Suppressor macrophage (primary cell): ENCODE measurements at places on chromosomes 4 and X.
A peak's percentile ranks its signal among the peaks of the same experiment; 100 is the strongest.

DNA sequence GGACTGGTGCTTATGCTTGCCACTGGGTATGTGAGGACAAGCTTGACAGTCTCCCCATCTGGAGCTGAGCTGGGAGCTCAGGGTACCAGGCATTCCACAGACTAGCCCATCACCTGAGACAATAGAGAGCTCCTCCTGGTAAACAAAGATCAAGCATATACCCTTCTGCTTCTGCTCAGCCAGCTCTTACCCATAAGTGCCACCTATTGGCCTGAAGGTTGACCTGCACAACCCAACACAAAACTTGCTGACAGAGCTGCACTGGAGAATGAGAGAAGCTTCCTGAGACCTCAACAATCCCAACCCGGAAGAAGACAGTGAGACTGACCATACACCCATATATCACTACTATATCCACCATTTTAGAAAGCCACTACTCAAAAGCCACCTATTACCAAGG lies 1049.2 kb upstream of the INTU start:
- no peak for DNase-seq

DNA sequence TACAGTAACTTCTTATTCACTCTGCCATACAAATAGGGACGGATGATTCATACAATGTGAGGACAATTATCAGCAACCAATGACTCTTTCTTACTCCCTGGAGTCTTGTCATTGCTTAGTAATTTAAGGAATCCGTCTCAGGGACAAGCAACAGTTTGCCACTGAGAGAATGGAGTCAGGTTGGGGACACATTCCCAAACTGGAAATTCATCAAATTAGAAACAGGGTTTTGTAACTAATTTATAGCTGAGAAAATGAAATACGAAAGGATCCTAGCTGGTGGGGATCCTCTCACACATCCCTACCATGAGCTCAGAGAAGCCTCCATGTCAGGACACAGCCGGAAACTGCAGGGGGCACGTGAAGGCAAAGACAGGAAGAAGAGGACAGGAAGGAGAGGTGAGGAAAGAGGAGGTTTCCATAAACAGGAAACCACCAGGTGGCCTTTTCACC lies 50.4 kb upstream of the KDR start:
- DNase-seq, result no peak

DNA sequence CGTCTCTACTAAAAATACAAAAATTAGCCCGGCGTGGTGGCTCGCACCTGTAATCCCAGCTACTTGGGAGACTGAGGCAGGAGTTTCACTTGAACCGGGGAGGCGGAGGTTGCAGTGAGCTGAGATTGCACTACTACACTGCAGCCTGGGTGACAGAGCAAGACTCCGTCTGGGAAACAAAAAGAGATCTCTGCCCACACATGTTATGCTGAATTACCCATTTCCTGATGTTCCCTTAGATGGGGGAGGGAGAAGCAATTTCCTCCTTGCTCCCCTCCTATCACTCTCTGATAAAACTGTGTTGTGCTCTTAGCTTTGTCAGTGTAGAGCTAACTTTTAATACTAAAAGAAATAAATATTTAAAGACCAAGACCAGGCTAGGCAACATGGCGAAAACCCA lies 102.5 kb downstream of the LARP7 start:
- DNase-seq, result peak; percentile 7

GRCh38 chr4:140926672-140927071 lies 170.5 kb upstream of the TBC1D9 start:
- no peak for DNase-seq

GRCh38 chr4:23934915-23935314 lies 45.1 kb upstream of the PPARGC1A start:
- DNase-seq, result peak; percentile 60
